ENCODE measurements at places on chromosomes 6 and 20.

- DNase-seq = peak; percentile 4
Measured at GRCh38 chr6:20826378-20826777, 292.1 kb downstream of the CDKAL1 start.

GRCh38 chr6:101296169-101296960 lies 97.1 kb upstream of the GRIK2 start:
- no peak for DNase-seq

DNA sequence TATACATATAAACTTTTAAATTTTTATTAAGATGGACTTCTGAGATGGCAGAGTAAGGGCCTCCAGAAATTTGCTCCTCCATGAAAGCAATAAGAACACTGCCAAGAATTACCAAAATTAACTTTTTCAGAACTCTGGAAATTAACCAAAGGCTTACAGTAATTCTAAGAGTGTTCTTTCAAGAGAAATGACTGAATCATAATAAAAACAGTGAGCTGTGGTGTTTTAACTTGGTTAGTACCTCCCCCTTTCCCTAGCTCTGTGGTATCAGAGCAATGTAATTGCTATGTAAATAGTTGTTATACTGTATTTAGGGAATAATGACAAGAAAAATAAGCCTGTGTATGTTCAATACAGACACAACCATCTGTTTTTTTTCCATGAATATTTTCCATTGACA lies 19.0 kb downstream of the HECA start:
- DNase-seq = peak; percentile 74

- DNase-seq = peak; percentile 76
Measured at GRCh38 chr20:38842558-38842981, 37.1 kb downstream of the PPP1R16B start.

- DNase-seq = no peak
Measured at GRCh38 chr20:42041000-42041565, 422.9 kb upstream of the CHD6 start.

- DNase-seq = no peak
Measured at GRCh38 chr20:13297147-13297899, 76.2 kb downstream of the ISM1 start.

- no peak for DNase-seq
Measured at GRCh38 chr6:101760843-101761621, 367.5 kb downstream of the GRIK2 start.

- peak; percentile 63 for DNase-seq
Measured at GRCh38 chr6:7617801-7618764, 28.1 kb downstream of the SNRNP48 start.

DNA sequence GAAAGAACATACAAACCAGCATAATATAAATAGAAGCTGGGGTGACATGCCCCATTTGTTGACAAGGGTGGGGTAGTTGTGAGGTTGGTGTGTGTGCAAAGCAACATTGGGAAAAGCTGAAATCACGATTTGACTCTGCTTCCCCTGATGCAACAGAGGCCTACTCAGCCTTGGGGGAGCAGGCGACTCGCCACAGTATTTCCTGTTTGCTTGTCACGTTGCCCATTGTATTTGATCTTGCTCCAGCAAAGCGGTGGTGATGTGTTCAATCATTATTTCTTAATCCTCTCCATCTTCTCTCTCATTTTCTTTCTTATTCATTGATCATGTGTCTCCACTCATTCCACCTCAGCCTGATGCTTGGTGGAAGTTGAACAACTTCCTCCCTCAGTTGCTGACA lies 165.8 kb upstream of the CITED2 start:
- peak; percentile 95 for DNase-seq

DNA sequence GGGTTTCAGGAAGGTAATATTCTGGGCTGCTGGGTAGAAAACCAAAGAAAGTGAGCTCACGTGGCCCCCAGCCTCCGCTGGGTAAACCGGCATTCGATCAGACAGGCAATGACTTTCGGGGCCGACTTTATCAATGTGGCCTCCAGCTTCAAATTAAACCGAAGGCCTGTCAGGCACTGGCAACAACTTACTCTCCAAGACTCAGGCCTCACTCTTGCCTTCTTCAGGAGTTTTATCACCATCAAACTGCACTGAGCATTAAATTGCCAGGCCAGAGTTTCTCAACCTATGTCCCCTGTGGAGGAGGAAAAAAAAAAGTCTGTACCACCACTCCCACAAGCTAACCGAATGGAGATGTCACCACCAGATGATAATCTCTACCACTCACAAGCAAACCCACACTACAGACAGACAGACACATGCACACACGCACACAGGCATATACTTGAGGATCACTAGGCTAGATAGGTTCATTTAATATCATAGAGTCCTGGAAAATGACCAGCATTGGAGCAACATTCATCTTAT lies 1.1 kb upstream of the MBOAT1 start:
- peak; percentile 43 for DNase-seq

DNA sequence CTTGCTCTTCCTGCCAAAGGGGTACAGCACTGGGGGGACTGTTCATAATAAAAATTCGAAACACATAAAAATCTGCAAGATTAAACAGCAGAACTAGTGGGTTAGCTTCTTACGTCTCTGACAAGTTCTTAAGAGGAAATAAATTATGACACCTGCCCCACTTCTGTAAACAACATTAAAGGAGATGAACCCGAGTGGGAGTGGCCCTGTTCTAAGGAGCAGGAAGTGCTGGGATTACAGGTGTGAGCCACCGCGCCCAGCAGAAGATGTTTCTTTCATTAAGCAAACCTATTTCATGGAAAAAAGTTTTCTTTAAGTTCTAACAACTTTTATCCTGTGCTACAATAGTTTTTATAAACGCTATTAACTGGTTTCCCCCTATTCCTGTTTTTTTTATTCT lies 24.6 kb downstream of the USP45 start:
- DNase-seq = no peak

GRCh38 chr20:49471397-49471796 lies 11.1 kb downstream of the KCNB1 start:
- DNase-seq = no peak

DNA sequence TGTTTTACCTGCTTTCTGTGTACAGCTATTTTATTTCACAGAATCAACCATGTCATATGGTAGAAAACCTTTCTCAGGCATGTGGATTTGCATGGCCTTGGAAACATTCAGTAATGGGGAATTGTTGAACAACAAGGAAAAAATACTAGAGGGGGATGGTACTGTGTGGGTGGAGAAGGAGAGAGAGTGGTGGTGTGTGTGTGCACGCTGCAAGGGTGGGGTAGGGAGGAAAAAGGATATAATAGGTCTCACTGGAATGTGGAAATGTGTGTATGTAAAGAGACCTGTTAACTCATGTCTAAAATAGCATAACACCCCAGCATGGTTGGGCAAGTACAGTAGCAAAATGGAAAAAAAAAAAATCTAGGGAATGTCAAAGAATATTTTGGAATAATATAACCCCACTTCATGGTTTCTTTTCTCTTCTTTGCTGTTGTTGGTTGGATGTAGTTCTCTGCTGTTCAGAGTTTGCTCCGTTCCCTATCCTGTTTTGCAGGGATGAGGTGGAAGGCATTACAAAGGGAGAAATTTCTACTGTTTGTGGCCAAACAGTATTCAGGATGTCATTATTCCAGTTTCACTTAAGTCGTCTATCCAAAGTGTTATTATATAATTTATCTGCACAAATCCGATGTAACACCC lies 93.9 kb upstream of the CITED2 start:
- DNase-seq = no peak

GRCh38 chr6:37007340-37008043 lies 2.0 kb downstream of the FGD2 start:
- DNase-seq = peak; percentile 46

DNA sequence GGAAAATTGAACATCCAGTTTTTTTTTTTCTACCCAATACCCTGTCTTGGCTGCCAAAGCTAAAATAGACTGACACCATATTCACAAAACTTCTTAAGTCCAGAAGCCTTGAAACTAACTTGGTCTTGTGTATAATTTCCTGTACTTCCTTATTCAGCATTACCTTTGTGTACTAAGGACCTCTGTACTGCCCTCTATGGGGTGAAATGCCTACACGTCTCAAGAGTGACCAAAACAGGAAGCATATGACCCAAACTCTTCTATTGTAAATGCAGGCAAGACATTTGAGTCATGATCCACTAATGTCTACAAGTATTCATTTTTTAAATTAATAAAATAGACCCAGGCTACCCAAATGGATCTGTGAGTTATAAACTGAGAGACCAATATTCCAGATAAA lies 50.4 kb downstream of the HMGCLL1 start:
- peak; percentile 1 for DNase-seq

DNA sequence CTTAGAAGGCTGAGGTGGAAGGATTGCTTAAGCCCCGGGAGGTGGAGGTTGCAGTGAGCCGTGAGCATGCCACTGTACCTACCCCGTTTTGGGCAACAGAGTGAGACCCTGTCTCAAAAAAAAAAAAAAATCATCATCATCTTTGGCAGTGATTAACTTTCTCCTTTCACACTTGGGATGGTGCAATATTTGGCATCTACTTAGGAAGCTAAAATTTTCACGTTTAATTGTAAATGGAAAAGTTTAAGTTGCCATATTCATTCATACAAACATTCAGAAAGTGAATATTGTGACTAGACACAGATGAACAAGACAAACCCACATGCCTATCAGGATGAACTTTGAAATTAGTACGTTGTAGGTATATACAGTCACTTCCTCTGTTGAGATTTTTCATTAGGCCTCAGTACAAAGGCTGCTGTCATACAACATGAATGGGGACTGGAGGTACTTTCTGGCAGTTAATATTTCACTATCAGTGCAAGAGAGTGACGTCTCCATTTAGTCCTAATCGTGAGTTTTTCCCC lies 10.3 kb downstream of the TOP1 start:
- peak; percentile 20 for DNase-seq

DNA sequence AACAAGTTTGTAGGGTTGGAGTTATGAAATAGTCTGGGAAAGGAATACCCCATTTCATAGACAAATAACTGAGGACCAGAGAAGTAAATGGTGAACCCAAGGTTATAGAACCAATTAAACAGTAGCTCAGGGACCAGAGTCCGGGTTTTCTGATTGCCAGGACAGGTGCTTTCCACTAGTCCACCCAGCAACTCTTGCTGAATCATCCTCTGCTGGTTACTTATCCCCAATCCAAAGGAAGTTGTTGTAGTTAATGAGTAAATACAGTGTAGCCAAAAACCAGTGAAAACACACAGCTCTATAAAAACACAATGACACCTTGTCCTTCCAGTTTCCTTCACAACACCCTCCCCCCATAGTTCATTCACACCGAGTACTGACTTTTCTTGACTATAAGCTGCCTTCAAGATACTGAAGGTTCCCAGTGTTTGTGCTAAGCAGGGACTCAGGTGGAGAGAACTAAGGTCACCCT lies 766 bp upstream of the TINAG start:
- no peak for DNase-seq

DNA sequence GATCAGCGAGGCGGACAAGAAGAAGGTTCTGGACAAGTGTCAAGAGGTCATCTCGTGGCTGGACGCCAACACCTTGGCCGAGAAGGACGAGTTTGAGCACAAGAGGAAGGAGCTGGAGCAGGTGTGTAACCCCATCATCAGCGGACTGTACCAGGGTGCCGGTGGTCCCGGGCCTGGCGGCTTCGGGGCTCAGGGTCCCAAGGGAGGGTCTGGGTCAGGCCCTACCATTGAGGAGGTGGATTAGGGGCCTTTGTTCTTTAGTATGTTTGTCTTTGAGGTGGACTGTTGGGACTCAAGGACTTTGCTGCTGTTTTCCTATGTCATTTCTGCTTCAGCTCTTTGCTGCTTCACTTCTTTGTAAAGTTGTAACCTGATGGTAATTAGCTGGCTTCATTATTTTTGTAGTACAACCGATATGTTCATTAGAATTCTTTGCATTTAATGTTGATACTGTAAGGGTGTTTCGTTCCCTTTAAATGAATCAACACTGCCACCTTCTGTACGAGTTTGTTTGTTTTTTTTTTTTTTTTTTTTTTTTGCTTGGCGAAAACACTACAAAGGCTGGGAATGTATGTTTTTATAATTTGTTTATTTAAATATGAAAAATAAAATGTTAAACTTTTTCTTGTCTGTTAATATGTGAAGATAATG lies 2.2 kb downstream of the HSPA1B start:
- peak; percentile 42 for DNase-seq

- peak; percentile 85 for DNase-seq
Measured at GRCh38 chr20:3011752-3012151, 31.7 kb upstream of the GNRH2 start.

GRCh38 chr6:153392156-153392555 lies 261.1 kb upstream of the RGS17 start:
- no peak for DNase-seq

DNA sequence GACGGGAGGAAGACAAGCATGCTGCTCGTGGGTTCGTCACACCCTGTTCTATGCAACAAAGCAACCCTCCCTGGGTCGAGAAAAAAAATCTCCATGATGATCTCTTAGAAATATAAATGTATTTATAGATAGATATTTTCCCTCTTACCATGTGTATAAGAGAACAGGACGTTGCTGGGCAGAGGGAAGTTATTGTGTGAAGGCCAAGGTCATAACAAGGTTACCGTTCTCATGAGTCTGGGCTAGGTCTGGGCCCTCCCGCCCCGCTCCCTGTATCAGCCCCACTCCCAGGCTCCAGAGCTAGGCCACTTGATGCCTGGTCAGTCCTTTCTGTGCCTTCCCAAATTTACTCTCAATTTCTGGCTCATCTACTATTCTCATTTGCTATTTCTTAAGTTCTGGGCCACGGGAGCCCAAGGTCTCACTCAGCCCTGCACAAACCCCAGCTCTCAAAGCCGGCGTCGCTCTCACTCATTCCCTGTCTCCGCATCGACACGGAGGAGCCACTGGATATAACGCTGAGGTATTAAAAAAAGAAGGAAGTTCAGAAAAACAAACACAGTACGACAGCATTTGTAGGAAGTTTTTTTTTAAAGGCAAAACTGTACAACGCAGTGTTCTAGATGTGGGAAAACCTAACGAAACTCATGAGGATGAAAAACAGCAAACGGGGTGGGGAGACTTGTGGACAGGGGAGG lies 96.8 kb downstream of the PSMG4 start:
- DNase-seq = no peak

- DNase-seq = peak; percentile 43
Measured at GRCh38 chr20:43537921-43538877, 20.6 kb upstream of the SGK2 start.
